ENCODE measurements at places on chromosomes 4 and X.

GRCh38 chr4:127832585-127832984 is 48.1 kb upstream of the PLK4 start:
- H3K27me3 ChIP-seq, result peaks cover 3% of the 10 kb centered on the region
- no peaks in the 10 kb centered on the region for H3K36me3 ChIP-seq
- no peak overlapping the region for H3K27ac ChIP-seq

GRCh38 chr4:142211444-142211843 is 575.1 kb downstream of the IL15 start:
- no peaks in the 10 kb centered on the region for H3K36me3 ChIP-seq
- no peak overlapping the region for H3K4me3 ChIP-seq
- no peak overlapping the region for H3K27ac ChIP-seq
- H3K27me3 ChIP-seq, result no peaks in the 10 kb centered on the region
- H3K4me1 ChIP-seq, result no peaks in the 10 kb centered on the region

DNA sequence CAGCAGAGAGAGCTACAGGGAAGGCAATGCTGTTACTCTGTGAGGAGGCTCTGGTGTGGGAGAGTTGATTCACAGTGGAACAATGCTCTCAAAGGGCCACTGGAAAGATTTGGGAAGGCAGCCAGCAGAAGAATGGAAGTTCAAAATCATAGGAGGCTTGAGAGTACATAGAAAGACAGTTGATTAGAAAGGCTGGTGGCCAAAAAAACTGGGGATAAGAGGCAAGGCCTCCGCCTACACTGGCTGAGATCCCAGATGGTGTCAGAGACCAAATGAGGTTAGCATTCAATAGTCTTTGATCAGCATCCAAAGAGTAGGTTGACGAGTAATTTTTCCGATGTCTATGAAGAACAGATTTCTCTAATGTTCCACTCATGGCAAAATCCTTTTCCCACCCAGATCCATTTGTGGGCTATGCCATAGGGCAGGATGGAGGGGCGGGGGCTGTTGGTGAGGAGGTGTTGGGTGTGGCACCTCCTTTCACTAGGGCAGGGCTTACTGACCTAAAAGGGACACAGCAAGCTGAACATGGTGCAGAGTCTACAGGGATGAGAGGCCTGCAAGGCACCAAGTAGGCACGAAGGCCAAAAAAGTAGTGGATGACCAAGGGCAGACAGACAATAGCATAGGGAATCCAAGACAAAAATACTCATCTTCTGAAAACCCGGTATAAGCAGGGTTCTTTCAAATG is 15.1 kb downstream of the TEC start:
- DNase-seq, result no peak
- no peak overlapping the region for H3K27ac ChIP-seq
- no peaks in the 10 kb centered on the region for H3K36me3 ChIP-seq
- no peak overlapping the region for H3K4me3 ChIP-seq
- no peaks in the 10 kb centered on the region for H3K27me3 ChIP-seq

DNA sequence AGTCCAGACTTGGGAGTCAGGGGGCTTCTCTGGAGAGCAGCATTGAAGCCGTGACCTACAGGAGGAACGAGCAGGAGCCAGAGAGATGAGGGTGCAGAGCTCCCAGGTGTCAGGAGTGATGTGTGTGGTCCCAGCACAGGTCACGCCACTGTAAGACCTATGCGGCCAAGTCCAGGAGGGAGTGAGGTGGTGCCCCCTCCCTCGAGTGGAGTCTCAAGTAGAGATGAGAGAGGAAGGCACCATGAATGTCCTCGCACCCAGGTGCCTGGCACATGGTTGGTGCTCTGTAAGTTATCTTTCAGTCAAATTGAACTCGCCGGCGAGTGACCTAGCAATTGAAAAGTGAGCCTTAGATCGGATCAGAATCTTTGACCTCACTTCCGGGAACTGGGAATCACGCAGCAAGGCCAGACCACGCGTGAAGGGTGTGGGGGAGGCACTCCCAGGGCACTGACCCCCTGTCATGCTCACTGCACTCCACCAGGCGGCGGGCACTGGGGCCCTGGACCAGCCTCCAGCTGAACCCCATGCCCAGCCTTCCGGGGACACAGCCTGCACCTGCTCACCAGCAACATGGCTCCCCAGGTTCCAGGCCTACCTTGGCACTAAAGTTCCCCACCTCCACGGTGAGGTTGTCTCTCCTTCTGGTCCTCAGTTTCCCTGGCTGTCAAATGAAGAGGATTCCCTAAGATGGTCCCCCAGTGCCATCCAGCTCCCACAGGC is 127.4 kb downstream of the HMX1 start:
- H3K4me1 ChIP-seq, result no peaks in the 10 kb centered on the region
- H3K27me3 ChIP-seq, result peaks cover 5% of the 10 kb centered on the region
- no peaks in the 10 kb centered on the region for H3K36me3 ChIP-seq
- H3K4me3 ChIP-seq, result no peak overlapping the region

All from natural killer cell treated with Interleukin-12 subunit alpha and Interleukin-12 subunit beta and Interleukin-15 and Interleukin-18, amount 100 ng/mL, for 72 hours (primary cell).